ENCODE measurements at places on chromosomes 7 and 10.

DNA sequence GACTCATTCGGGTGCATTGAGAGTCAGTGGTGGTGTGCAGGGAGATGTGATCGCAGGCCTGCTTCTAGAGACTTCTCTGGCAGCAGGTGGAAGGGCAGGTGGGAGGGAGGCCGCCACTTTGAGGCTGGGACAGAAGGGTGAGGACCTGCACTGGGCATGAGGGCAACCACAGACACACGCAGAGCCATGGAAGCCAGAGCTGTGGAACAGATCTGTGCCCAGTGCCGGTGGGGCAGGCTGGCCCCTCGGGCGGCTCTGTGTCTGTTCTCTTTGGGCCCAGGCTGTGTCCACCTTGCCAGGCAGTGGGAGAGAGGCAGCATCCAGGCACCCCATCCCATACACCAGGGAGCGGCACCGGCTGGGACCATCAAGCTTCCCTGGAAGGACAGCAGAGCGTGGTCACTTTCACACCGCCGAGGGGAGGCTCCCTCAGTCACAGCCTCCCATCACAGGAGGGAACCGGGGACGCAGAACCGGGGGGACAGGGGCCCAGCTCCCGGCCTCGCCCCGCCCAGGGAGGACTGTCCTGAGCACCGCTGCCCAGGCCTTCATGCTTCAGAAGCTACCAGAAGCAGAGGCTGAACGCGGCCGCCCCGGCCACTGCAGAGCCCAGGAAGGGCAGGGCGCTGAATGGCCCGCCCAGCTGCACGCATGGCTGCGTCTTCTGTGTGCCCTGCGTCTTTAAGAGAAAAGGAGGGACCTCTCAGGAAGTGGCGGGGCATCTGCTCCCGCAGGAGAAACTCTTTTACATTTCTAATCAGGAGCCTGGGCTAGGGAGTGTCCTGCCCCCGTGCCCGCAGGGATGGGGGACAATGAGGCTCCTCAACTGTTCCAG lies 32.1 kb downstream of the EN2 start:
- no peak for DNase-seq

DNA sequence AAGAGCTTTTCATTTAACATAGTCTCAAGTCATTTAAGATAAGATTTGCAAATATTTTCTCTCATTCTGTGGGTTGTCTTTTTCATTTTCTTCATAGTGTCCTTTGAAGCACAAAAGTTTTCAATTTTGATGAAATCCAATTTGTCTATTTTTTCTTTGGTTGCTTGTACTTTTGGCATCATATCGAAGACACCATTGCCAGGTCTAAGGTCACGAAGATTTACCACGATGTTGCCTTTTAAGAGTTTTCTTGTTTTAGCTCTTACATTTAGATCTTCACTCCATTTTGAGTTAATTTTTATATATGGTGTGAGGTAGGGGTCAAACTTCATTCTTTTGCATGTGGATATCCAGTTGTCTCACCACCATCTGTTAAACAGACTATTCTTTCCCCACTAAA lies 34.7 kb downstream of the TMEM270 start:
- DNase-seq = no peak

GRCh38 chr7:149692557-149692982 lies 80.8 kb downstream of the ZNF467 start:
- DNase-seq = no peak

DNA sequence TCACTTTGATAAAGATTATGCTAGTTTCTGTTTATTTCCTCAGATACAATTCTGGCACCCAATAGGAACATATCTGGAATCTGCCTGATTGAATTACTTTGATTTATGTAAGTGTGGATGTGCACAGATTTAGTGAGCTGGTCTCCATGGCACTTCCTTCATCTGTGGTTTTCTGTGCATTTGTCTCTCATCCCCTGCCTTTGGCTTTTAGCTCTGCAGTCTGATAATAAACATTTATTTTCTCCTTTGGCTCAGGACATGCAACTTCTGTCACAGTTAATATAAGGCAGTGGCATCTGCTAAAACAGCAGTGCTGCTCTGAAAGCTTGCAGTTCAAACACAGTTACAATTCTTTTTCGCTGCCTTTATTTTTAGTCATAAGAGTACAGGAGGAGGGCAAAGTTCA lies 273.7 kb upstream of the CHRM2 start:
- DNase-seq = no peak

DNA sequence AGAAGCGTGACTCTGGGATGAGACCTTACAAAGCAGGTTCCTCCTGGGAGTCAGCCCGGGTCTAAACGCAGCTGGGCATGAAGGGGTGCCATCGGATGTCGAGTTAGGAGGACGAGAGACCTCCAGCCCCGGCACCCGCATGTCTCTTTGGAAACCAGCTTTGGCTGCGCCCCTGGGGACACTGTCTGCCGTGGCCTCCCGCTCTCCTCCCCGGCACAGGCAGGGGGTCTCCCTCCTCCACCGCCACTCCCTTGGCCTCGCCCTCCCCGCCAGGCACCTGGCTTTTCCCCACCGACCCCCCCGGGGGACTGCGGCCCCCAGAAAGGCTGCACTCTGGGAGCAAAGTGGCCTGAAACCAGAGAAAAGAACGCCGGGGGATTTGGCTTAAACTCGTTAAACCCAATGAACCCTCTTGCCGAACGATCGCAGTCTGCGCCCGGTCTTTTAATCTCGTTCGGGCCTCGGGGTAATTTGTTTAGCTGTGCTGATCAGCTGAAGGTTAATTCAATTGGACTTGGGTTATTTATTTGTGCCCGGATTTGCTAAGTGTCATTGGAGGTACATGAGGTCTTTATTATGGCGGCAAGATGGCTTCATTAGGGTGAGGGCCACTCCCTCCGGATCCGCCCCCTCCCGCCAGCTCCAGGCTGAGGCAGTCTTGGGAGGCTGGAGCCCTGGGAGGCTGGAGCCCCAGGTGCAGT lies 16.4 kb upstream of the PSMG3 start:
- DNase-seq = no peak

DNA sequence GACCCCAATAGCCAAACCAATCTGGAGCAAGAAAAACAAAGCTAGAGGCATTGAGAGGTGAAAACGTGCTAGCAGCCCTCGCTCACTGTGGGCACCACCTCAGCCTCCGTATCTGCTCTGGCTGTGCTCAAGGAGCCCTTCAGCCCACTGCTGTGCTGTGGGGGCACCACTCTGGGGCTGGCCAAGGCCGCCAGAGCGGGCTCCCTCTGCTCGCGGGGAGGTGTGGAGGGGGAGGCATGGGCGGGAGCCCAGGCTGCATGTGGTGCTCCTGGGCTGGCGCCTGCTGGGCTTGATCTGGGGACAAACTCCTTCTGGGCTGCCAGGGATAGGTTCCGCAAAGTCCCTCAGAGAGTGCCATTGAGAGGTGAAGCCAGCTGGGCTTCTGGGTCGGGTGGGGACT lies 1002.0 kb downstream of the GATA3 start:
- DNase-seq = no peak

DNA sequence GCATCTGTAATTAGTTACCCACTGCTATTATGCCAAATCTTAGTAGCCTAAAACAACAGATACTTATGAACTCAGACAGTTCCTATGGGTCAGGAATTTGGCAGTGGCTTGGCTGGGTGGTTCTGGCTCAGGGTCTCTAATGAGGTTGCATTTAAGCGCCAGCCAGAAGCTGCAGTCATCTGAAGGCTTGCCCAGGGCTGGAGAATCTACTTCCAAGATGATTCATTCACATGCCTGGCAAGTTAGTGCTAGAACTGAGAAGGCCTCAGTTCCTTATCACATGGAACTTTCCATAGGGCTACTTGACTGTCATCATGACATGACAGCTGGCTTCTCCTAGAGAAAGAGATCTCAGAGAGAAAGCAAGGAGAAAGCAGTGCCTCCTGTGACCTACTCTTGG lies 121.3 kb downstream of the AVL9 start:
- DNase-seq = no peak

DNA sequence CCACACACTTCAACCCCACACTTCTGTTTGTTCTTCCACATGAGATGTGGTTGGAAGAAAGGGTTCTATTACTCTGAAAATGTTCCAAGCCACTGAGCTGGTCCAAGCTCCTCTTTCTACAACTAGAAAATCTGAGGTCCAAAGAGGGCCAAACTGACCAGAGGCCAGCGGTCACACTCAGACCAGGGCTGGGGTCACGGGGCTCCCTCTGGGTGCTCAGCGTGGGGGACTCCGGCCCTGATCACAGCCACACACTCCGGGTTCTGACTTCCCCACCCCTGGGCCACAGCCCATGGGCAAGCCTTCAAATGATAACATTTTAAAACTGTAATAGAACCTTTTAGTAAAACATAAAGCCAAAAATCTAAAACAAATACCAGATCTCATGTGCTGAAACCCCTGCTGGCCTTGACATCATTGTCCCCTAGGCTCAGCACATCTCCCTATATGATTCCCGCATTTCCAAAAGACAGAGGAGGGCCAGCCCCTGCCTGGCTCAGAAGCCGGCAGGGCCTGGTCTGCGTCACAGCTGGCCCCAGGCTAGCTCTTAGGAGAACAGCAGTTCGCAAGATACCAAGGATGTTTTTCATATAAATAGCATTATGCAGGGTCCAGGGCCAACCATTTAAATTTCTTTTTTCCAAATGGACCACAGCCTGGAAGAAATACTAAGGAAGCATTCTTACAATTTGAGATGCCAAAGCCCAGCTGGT lies 3.3 kb downstream of the CRYGN start:
- DNase-seq = no peak

DNA sequence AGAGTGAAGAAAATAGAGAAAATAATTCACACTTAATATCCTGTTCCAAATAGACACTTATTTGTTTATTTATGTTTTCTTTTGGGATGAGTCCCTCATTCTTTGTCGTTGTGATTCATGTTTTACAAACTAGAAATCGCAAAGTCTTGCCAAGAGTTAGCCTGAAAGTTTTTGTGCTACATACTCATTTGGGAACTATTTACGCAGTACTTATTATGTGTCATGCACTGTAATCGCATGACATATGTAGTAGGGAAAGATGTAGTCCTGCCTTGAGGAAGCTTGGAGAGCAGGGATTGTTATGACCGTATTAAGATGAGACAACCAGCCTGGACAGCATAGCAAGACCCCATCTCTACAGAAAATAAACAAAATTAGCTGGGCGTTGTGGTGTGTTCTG lies 189.3 kb downstream of the ABCA13 start:
- no peak for DNase-seq

GRCh38 chr10:17026686-17027485 lies 102.7 kb downstream of the CUBN start:
- DNase-seq = no peak

GRCh38 chr7:40400525-40400924 lies 265.7 kb downstream of the SUGCT start:
- no peak for DNase-seq

- DNase-seq = no peak
Measured at GRCh38 chr7:52540041-52540440, 495.4 kb upstream of the POM121L12 start.

- DNase-seq = no peak
Measured at GRCh38 chr10:52785418-52785817, 12.8 kb upstream of the MBL2 start.

GRCh38 chr7:22576612-22577469 lies 76.9 kb upstream of the STEAP1B start:
- no peak for DNase-seq

DNA sequence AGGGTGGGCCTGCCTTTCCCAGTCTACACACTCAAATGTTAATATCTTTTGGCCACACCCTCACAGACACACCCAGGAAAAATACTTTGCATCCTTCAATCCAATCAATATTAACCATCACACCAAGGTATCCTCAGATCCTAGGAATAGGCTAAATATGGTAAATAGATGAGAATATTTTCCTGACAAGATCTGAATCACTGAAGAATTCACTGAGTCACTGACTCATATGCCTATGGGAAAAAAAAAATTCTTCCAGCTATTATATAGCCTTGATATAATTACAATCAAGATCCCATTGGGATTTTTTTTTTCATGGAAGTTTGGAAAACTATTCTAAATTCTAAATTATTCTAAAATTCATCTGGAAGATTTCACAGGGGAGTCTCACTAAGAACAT lies 65.8 kb downstream of the INHBA start:
- DNase-seq = no peak

DNA sequence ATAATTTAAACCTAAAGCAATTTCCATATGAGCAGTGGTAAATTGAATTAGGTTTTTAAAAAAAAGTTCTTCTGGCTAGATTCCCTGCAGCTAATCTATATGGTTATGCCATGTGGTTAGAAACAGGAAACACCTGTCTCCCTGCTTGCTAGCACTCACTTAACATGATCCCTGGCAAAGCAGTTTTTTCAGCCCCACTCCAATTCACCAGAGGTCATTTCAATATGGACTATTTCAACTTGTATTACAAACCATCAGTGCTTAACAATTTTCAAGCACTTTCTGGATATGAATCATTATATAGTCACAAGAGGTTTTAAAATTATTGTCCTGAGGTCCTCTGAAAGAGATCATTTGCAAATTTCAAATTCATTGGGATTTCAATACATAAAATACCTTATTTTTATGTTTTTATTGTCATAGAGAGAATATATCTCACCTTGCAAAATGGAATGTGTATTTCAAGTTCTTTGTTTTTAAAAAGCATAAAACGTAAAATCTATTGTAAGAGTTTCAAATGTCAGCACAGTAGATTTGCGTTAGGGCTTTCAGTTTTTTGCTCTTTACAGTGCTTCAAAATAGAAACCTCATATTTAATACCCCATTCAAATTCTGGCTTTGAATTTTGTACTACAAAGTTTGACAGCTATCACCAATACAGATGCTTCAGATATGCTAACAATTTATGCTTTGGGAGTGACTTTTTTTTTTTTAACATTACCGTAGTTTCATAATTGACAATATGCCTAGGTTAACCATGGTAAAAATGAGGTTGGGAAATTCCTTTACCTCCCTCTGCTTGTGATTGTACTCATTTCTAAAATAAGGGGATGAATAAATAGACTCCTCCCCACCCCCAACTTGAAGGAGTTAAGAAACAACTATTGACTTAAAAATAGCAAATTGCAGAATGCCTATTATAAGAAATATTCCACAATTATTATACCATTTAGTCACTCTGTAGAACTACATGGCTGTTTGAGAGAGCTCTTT lies 117.5 kb upstream of the HGF start:
- DNase-seq = no peak

- no peak for DNase-seq
Measured at GRCh38 chr7:77330169-77330882, 85.8 kb downstream of the GSAP start.

DNA sequence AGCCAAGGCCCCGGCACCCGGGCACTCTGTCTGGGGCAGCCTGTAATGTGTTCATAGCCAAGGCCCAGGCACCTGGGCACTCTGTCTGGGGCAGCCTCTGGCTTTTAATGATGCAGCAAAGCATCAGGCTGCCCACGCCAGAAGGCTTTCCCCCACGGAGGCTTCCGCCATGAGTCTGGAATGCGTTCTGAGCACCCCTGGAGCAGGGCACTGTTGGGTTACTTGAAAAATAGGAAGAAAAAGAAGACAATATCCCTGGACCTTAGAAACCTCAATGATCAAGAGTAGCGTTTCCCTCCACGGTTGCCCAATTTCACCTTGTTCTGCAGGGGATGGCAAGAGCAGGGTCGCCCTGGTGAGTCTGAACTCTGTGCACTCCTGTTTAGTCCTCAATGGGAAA lies 565.0 kb downstream of the PTPRN2 start:
- no peak for DNase-seq

GRCh38 chr10:69425511-69426298 lies 9.0 kb upstream of the TACR2 start:
- no peak for DNase-seq

Measured in esophagus squamous epithelium (tissue), 5 donors.